ENCODE measurements at places on chromosomes 2 and 18.

DNA sequence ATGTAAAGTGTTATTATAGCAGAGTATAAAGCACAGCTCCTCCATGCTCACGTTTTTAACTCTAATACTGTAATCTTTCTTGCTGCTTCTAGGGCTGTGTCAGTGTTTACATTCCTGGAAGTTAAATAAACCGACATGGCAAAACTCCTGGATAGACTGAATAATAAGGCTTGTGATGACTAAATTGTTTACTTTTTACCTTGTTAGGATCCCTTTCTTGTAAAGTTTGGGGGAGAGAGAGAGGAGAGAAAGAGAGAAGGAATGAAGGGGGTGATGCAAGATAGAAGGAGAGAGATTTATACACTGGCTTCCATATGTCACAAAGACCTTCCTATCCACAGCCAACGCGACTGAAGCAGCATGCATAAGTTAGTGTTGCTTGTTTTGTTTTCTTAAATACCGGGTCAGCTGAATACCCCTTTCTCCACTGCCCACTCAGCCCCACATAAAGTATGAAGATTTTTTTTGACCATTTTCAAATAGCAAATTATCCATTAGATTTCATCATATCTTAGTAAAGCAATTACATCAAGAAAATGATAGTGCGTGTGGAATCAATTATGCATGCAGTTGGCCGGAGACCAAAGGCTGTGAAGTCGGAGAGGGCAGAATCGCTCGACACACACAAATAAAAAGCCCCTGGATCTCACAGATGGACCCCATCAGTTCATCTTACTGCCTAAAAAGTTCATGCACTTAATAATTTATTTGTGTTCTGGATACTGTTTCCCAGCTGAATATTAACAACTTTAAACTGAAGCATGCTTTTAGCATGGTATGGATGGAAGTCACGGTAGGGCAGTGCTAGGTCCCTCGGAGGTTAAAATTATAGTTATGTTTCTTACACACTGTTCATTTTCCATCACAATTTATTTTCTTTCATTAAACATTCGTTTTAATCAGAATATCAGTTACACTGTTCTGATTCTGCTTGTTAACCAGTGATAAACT lies 20.1 kb downstream of the BCL11A start:
- DNase-seq = no peak

GRCh38 chr2:46747297-46747818 lies 168.2 kb downstream of the MCFD2 start:
- DNase-seq = no peak

GRCh38 chr18:47997338-47997780 lies 66.9 kb upstream of the SMAD2 start:
- no peak for DNase-seq

DNA sequence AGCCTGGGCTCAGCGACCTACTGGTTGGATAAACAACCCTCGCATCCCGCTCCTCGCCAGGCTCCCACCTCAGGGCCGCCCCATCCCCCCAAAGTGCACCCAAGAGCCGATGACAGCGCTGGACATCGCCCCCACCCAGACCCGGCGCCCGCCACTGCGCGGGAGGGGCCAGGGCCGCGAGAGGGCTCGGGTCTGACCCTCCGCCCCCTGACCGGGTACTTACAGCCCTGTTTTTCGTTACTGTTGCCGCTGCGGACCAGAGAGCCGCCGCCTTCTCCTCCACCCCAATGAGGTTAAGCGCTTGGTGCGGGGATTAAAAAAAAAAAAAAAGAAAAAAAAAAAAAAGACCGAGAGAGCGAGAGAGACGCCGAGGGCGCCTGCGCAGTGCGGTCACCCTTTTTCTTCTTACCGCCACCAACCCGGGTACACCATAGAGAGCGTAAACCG lies at the start of gene CLASP1:
Gene CLASP1, minus strand, starts transcription at position 314 of the 447 bp plus-strand sequence. CDS start 43,567 bp downstream, outside the sequence.
- DNase-seq = no peak

DNA sequence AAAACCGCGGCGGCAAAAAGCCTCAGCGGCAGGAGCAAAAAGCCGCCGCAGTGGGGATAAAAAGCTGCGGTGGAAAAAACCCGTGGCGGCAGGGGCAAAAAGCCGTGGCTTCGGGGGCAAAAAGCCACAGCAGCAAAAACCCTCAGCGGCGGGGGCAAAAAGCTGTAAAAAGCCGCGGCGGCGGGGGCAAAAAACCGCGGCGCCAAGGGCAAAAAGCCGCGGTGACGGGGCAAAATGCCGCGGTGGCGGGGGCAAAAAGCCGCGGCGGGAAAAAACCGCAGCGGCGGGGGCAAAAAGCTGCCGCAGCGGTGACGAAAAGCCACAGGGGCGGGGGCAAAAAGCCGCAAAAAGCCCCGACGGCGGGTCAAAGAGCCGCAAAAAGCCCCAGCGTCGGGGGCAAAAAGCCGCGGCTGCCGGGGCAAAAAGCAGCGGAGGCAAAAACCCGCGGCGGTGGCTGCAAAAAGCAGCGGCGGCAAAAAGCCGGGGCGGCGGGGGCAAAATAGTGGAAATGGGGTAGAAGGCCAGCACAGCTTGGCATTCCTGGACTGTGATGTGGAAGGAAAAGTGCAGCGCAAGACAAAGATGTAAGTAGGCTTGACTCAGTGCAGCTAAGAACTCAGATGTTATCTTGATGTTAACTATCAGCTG lies 151.8 kb downstream of the ANKRD30BL start:
- DNase-seq = no peak

DNA sequence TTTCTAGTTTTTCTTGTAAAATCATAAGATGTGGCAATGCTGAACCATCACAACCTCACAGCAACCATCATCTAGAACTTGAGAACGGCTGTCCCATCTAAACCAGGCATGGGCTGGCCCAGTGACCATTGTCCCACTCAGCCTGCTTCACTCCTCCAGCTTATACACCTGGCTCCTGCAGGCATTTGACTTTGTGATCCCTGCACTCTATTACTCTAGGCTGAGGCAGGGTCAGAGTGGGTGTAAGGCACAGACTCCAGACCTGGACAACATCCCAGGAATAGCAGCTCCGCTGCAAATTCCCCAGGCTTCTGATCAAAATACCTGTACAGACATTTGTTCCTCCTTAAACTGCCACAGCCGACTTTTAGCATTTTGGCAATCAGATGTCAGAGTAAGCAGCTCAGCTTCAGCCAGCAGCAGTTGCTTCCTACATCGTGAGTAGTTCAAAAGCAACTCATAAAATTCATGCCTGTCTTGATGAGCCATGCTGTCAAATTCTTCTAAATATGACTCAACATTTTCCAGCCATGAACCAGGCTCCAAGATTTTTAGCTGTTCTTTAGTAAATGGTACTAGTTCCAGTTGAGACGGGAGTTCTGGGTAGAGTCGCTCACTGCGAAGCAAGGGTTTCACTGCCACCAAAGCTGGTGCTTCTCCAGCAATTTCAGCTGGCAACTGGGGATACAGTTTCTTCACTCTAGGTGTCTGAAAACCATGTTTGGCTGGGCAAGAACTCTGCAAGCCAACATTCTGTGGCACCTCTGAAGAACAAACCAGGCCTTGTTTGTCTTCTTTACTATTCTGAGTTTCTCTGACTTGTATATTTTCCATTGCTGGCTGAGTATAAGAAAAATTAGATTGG lies 12.8 kb downstream of the EPG5 start:
- no peak for DNase-seq

GRCh38 chr2:40458271-40458794 lies 6.4 kb upstream of the SLC8A1 start:
- DNase-seq = no peak

DNA sequence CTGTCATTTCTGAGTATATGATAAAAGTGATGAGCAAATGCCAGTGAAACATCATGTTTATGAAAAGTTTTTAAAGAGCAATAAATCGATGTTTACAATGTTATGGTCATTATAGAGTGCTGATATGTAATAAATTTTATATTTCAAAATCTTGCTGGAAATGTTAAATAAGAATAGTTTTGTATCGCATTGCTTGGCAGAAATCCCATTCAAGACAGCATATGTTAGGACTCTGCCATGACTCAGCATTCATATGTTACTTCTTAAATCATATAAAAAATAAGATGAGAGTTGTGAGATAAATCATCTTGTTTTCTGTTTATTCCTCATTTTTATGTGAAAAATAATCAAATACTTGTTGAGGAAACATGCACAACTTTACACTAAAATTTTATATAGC lies 949.9 kb upstream of the NRXN1 start:
- DNase-seq = no peak

- no peak for DNase-seq
Measured at GRCh38 chr2:26438526-26438925, 36.8 kb downstream of the DRC1 start.

DNA sequence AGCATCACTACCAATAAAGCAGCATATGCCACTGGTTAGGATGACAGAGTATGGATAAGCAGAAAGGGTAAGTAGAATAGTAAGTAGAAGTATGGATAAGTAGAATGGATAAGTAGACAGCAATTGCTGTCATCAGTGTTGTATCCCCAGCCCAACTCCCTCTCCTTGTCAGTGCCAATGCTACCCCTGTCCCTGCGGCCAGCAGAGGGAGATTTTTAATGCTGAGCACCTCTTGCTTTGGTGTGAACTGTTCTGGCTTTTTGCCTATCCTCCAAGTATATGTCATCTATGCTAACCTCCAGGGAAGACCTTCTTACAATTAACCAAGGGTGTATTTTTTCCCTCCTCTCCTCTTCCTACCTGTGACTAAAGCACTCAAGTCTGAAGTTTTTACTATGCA lies 136.7 kb upstream of the SPHKAP start:
- no peak for DNase-seq

DNA sequence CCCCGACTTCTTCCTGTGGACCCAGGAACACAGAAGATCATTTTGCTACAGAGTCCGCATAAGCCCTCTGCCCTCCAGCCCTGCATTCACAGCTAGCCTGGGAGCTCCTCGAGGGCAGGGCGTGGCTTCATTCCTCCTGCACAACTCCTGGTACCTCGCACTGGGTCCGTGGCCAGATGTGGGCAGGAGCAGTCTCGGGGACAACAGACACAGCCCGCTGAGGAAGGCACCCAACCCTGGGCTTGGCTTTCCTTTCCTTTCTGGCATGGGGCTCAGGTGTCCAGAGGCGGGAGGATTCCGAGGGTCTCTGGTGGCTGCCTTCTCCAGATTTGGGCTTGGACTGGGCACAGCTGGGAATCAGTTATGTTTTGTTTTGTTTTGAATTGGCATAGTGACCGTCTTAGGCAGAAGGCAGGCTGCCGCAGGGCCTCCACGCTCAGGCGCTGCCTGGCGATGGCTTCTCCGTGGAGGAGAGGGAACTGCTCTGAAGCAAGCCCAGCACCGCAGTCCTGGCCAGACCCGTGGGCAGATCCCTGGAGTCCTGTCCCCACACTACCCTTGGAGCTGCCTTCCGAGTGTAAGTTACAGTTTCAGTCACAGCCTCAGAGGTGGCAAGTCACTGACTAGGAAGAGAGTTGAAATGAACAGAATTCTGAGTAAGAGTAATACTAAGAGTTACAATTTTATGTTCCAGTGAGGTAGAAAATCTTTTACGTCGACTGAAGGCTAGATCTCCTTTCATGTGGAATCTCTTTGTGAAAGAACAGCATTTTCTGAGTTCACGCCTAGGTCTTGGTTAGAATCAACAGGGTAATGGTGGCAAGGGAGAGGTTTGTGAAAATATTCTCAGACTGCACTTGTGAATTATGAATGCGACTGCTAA lies 47.9 kb downstream of the LDLRAD4 start:
- no peak for DNase-seq

DNA sequence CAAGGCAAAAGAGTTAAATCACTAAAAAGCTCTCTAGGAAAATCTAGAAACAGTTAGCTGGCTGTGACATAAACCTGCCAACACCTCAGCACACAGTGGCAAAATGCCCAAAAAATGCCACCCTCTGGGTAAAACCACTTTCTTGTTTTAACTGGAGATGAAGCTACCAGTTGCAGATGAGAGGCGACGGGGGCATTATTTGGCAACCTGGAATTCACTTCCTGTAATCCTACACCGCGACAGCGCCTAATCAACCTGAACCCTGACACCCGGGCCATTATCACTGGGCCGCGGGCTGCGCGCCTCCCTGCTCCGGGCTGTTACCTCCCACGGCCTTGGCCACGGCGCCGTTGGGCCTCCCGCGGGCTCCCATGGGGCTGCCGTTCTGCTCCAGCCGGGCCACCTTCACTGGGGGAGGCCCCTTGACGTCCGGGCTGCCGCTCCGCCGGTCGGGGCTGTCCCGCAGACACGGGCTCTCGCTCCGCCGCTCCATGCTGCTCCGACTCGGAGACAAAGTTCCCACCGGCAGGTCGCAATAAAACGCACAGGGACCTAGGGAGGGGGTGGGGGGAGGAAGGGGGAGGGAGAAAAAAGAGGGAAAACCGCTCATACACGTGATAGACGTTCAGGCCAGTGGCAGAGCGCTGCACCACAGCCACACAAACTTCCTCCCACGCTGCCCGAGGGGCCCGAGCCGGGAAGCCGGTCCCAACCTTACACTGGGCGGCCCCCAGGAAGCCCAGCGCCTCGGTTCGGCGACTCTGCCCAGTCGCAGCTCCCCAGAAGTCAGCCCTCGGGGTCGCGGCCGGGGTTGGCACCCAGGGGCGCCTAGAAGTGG lies 2.0 kb downstream of the SATB2 start:
- no peak for DNase-seq

DNA sequence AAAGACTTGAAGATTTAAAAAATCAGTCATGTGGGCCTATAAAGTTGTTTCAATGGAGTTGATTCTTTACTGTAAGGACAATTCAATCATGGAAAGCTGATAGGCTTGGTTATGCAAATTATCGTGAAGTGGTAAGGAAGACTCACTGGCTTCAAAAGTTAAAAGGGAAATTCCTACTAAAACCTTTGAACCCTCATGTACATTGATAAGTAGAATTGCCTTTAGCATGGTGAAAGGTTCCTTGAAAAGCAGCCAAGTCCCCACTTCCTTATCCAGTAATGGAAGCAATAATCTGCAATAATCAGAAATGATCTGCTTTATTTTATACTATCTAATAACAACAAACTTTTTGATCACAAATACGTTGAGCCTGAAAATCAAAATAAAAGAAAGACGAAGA lies 14.4 kb upstream of the CCL20 start:
- no peak for DNase-seq

GRCh38 chr2:154827286-154827685 lies 128.8 kb downstream of the KCNJ3 start:
- no peak for DNase-seq

GRCh38 chr18:37574113-37574512 lies 8.5 kb upstream of the CELF4 start:
- no peak for DNase-seq

- no peak for DNase-seq
Measured at GRCh38 chr2:3285901-3286645, 91.5 kb downstream of the EIPR1 start.

DNA sequence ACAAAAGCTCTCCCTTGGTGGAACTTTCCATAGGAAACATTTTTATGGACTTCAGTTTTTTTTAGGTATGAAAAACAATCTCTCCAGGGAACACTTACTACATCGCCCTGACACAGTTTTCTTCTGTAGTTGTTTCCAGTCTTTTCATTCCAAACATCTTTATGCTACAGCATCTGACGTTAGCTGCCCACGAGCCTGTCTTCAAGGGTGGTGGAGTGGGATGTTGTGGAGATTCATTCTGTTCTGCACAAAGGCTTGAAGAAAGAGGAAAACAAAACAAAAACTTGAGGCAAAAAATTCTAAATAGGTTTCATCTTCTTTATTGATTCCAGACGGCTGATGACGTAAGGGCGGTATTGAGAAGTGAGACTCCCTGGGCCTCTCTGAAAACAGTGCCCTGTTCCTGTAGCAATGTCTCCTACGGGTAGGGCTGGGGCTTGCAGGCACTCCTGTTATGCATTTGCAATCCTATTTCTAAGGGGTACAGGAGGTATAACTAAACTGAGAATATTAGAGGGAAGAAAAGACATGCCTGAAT lies 375.0 kb downstream of the RNF144A start:
- DNase-seq = no peak

- no peak for DNase-seq
Measured at GRCh38 chr18:63318889-63319382, 633 bp downstream of the BCL2 start.

Measured in T-helper 9 cell (primary cell).